Activated CD4-positive, alpha-beta T cell treated with anti-CD3 and anti-CD28 coated beads for 36 hours (primary cell): ENCODE measurements at places on chromosomes 1 and 21.

DNA sequence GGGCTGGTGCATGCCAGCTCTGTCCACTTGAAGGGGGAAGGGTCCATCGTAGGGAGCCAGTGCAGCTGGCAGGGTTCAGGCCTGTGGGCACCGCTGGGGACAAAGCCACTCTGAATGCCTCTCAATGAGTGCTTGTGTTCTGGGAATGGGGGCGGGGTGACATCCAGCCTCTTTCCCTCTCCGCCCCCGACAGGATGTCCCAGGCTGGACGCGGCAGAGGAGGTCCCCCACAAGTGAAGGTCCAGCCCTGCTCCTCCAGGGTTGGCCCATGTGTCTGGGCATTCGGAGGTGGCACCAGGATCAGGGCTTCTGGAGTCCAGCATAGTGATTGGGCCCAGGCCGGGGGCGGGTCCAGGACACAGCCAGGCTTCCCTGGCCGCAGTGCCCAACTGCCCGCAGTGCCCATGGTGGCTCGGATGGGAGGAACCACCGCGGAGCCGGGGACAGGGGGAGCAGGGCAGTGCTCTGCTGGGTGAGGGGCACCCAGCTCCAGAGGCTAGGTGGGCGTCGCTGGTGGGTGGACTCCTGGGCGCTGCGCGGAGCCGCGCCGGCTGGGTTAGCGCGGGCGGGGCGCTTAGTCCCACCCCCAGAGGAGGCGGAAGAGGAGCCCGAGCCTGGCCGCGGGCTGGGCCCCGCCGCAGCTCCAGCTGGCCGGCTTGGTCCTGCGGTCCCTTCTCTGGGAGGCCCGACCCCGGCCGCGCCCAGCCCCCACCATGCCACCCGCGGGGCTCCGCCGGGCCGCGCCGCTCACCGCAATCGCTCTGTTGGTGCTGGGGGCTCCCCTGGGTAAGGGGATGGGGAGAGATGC is at the start of gene SHISA4:
Gene SHISA4 (plus strand): TSS at position 617 of the 808 bp plus-strand sequence. CDS start 97 bp downstream, at position 714.
- peak; percentile 23 for DNase-seq

GRCh38 chr1:16248603-16249516 is 11.9 kb upstream of the CPLANE2 start:
- DNase-seq: no peak

- DNase-seq: no peak
Observed at GRCh38 chr1:236269439-236269838, 12.3 kb downstream of the ERO1B start.

DNA sequence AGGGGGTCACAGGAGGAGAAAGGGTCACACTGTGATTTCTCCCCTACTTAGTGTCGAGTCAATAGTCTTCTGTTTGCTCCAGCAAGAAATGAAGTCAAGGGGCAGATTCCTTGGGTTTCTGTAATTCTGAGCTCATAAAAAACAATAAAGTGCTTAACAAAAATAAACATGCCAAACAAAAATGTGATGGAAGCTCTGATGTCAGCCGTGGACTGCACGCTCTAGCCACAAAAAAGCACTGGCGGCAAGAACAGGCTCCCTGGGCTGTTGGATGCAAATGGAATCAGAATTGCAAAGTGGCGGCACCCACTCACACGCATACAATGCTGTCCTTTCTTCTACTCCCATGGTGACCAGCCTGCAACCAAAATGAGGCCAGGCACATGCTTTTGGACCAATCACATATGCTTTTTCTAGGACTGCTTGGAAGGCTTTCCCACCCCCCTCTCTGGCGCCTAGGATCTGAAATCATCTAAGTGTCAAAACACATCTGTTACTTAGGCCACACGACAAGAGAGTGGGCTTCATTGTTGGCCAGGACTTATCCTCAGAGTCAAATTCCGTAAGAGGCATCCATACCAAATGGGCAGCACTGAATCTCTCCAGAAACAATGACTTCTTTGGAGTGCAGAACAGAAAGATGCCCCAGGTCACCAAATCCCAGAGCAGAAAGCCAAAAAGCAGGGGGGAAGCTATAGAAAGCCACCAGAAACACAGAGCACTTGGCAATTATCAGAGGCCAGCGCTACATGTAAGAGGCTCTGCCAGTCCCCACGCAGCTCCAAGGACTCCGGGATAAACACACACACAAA is 9.2 kb downstream of the C1orf198 start:
- no peak for DNase-seq

- no peak for DNase-seq
Observed at GRCh38 chr1:17207540-17207939, 2.6 kb downstream of the PADI1 start.

DNA sequence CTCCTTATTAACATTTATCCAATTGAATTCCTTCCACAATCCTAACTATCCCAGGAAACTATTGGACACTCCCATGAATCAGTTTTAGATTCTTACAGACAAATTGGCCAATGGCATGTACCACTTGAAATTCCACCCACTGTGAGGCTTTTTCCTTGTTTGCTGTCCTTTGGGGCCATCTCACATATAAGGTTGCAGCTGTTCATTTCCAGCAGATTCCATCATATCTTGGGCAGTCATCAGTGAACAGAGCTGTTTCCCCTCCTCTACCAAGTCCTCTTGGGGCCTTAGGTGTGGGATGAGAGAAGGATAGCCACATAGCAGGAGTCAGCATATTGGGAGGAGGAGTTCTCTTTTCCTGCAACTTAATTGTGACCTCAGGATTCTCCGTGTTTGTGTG is 109.1 kb downstream of the HHAT start:
- no peak for DNase-seq

- DNase-seq: peak; percentile 36
Observed at GRCh38 chr1:39295901-39296300, 91.4 kb downstream of the MACF1 start.

DNA sequence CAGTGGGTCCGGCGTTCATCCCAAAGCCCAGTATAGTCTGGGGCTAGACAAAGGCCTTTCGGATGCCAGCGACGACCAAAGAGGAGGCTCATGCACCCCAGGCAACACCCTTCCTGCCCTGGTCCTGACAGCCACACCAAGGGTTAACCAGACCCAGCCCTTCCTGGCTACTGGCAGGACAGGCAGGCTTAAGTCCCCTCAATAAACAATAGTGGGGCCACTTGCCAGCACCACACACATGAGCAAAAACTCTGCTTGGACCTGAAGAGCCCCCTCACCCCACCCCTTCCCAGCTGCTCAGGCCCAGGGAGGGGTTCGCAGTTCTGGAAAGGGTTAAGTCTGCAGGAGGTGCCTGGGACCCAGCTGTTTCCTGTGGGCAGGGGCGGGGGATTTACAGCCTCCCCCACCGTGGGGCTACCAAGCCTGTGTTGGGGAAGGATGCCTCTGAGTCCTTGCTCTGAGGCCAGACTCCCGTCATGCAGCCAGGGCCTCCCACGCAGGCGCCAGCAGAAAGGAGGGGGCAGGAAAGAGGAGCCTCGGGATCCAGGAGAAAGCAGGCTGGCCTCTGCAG is 18.2 kb downstream of the PHLDA3 start:
- peak; percentile 31 for DNase-seq

DNA sequence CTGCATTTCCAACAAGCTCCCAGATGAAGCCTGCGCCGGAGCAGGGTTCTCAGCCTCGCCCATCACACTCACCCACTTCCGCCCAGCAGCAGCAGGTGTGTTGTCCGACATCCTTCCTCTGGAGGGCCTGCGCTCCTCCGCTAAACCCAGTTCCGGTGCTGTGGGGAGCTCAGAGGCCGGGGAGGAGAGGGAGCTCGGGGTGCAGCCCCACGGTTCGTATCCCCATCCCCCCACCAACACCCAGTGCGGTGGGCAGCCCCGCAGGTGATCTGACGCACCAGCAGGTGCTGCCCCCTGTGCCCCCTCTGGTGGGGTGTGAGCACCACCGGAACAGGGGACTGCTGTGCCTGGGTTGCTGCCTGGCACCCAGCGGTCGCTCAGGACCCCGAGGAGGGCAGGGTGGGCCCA is 3.4 kb upstream of the PEX10 start:
- peak; percentile 75 for DNase-seq

DNA sequence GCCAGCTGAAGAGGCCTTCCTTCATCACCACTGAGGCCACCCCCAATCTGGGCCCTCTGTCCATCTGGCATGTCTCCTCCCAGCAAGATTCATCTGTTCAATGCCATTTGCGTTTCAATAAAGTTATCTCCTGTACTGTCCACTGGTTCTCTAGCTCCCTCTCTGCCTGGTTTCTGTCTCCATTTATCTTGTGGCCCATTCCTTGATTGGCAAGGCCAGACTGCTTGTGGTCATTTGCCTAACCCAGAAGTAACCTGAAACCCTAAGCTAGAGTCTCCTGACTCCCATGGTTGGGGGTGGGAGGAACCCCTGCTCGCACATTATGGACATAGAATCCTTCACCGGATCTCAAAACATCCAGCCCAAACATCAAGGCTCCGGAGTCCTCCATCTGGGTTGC is 2.1 kb upstream of the IPO9 start:
- DNase-seq: no peak

GRCh38 chr1:84737590-84737989 is 47.3 kb upstream of the SSX2IP start:
- no peak for DNase-seq

GRCh38 chr1:210360852-210361477 is 32.3 kb downstream of the HHAT start:
- no peak for DNase-seq

DNA sequence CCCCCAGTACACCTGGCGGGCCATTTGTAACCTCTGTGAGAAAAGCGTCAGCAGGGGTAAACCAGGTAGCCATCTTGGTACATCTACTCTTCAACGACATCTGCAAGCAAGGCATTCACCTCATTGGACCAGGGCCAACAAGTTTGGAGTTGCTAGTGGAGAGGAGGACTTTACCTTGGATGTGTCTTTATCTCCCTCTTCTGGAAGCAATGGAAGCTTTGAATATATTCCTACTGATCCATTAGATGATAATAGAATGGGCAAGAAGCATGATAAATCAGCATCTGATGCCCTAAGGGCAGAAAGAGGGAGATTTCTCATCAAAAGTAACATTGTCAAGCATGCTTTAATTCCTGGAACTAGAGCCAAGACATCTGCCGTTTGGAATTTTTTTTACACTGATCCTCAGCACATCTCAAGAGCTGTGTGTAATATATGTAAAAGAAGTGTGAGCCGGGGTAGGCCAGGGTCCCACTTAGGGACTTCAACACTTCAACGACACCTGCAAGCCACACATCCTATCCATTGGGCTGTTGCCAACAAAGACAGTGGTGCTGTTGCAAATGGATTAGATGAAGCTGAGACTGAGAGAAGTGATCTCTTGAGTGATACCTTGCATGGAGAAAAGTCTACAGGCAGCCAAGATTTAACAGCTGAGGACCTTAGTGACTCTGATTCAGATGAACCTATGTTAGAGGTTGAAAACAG is 2.7 kb downstream of the ZBED6 start:
- no peak for DNase-seq

- DNase-seq: no peak
Observed at GRCh38 chr1:97780884-97781283, 139.9 kb downstream of the DPYD start.

DNA sequence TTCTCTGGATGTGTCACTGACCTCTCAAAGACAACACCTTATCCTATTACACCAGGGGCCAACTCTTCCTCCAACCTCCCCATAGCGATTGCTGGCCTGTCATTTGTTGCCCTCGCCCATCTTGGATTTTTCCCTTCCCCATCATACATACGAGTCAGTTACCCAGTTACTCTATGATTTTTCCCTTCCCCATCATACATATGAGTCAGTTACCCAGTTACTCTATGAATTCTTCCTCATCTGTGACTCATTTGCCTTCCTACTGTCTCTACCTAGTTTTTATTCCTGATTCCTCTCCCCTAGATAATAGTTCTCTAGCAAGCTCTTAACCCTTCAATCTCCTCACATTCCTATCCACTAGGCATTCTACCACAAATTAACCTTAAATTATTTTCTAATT is 178.8 kb downstream of the NR5A2 start:
- peak; percentile 16 for DNase-seq

- DNase-seq: no peak
Observed at GRCh38 chr1:209042413-209042812, 541.1 kb upstream of the CAMK1G start.

GRCh38 chr1:202661136-202661845 is 49.0 kb downstream of the SYT2 start:
- DNase-seq: peak; percentile 25

DNA sequence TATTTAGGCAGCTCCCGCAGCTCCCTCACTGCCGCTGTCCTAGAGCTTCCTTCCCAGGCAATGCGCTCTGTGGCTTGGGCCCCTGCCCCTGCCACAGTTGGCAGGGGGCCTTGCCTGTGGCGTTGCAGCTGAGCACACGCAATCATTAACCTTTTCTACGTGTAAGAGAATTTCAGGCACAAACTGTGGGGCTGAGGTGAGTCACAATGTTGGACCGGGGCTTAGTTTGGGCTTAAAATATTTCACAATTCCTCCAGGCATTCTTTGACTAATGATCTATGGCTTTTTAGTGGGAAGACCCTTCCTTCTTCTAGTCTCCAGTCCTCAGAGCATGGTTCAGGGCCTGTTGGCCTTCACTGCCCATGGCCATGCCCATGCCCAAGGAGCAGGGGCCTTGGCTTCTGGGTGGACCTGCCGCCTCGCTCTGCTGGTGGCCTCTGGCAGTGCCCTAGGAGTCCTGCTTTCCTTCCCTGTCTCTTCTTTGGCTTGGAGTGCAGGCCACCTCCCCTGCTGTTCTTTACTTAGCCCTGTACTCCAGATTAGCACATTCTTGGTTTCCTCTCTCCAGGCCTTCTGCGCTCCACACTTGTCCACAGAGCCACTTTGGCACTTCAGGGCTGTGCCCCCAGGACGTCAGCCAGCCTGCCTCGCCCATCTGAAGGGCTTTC is 39.2 kb downstream of the MAPKAPK2 start:
- no peak for DNase-seq

GRCh38 chr1:109864047-109864822 is 46.4 kb upstream of the CSF1 start:
- DNase-seq: no peak

DNA sequence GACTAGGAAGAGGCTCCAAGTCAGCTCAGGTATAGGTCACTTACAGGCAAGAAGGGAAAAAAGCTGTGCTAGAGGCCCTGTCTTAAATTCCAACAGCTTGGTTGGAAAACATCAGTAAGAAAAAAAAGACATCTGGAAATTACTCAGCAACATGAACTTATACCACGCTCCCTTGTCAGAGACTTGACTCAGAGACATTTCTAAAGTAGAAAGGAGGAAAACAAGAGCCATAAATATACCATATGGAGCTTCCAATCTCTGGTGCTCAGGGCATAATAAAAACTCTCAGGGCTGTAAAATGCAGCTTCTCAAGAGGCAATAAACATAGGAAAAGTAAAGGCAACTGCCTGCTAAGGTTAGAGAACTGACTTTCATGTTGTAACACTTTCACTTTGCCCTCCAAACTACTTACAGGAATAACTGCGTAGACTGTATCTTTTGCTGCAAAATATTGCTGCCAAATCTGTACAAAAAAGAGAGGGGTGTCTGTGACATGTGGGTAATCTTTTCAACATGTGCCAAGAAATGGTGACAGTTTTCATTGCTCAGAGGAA is 14.7 kb downstream of the ATPAF1 start:
- no peak for DNase-seq

GRCh38 chr1:45686015-45686287 is 382 bp downstream of the GPBP1L1 start:
- peak; percentile 82 for DNase-seq

DNA sequence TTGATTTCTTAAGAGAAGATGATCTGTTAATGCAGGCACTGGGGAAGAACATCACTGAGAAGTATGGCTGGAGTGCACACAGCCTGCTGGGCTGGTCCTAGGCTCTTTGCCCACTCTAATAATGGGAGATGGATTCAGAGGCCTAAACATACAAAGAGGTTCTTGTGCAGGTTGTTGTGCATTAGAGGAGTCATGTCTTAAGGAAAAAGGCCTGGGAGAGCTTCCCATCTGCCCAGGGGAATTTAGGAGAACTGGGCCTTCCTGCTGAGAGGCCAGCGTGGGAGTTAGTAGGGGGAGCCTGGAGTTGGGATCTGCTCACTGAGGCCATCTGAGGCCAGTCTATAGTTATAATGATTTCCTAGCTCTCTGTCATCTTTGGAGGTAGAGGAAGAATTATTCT is 126.7 kb downstream of the TLR5 start:
- no peak for DNase-seq
